ENCODE measurements at places on chromosomes 11 and 22. TPM values are rescaled to one million over a fixed set of nuclear protein-coding genes. Genes with fewer than 3 reads are reported as not detected.

DNA sequence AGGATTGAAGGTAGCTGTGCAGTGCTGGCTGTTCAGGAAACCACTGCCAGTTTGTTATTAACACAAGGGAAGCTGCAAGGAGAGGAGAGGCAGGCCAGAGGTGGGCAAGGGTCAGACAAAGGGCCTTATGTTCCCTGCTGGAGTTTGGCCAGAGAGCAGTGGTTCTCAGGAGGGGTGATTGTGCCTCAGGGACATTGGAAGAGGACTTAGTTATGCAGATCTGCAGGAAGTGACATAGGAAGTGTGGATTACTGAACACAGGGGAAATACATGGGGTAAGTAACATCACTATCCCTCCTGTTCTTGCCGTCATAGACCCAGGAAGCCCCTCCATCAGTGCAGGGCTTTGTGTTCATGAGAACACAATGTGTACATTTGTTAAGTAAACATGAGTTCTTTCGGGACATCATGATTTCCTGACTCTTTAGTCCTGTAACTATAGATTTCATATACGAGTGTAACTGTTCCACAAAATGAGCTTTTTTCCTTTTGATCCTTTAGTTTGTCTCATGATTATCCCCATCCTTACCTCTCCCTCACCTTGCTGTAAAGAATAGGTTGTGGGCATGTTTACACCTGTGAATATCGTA is 5.9 kb downstream of the SRRD start:
- DNase-seq: no peak

DNA sequence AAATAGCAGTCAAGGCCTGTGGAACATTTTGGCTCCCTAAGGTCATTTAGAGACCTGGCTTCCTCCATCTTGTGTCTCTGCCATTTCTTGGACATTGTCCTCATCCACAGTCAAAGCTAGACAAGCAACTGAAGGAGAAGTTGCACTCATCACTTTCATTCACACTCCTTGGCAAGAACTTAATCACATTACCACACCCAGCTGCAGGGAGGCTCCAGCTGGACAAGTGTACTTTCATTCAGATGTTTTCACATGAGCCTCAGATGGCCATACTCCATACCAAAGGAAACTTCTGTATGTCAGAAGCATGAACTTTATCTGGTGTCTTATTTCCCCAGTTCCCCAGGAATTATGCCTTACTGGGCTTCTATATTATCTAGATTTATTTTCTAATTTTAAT is 537.4 kb downstream of the TMEM135 start:
- DNase-seq: no peak

DNA sequence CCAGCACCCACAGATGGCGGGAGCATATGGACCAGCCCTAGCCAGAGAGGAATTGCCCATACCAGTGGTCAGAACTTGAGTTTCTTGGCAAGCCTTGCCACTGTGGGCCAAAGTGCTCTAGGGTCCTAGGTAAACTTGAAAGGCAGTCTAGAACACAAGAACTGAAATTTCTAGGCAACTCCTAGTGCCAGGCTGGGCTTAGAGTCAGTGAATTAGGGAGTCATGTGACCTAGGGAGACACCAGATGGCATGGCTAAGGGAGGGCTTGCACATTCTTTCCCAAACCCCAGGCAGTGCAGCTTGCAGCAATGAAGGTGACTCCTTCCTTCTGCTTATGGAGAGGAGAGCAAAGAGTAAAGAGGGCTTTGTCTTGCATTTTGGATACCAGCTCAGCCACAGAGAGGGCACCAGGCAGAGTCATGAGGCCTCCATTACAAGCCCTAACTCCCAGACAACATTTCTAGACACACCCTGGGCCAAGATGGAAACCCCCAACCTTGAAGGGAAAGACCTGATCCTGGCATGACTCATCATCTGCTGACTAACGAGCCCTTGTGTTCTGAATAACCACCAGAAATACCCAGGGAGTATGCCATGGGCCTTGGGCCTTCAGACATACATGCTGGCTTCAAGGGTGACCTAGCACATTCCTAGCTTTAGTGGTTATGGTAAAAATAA is 19.2 kb upstream of the OR56A3 start:
- DNase-seq: no peak

Gene PRAME
- polyA plus RNA-seq: not detected

DNA sequence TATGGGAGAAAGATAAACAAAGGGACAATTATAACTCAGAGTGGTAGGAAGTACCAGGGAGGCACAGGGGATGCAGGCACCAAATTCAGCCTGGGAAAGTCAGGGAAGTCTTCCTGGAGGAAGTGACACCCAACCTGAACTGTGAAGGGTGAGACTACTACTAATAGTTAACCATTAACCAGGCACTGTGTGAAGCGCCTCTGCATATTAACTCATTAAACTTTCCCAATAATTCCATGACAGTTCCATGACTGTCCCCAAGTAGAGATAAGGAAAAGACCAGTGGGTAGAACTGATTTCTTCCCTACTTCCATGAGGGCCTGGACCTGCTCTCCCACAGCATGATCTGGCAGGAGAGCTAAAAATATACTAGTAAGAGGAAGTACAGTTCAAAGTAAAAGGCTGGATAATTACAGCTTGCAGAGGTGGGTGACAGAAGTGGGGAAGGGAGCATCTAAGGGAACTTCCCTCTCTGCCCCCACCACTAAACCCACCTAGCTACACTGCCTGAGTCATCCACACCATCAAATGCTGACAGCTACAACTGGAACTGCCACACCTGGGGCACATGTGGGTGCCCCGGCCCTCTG is 4.7 kb upstream of the AP1B1 start:
- no peak for DNase-seq

Gene OR10AG1
- polyA plus RNA-seq: not detected

Gene NXPE1
- polyA plus RNA-seq: not detected

Measured in left renal pelvis (tissue), 4 donors.